ENCODE measurements at places on chromosomes 12 and 14. TPM values are rescaled to one million over a fixed set of nuclear protein-coding genes. Genes with fewer than 3 reads are reported as not detected.
A peak's percentile ranks its signal among the peaks of the same experiment; 100 is the strongest.

GRCh38 chr12:83758888-83759631, 1072.4 kb downstream of the TMTC2 start:
- no peak overlapping the region for H3K4me3 ChIP-seq
- no peaks in the 10 kb centered on the region for H3K27me3 ChIP-seq
- H3K27ac ChIP-seq: no peak overlapping the region
- DNase-seq: no peak
- H3K36me3 ChIP-seq: no peaks in the 10 kb centered on the region
- no peaks in the 10 kb centered on the region for H3K4me1 ChIP-seq

GRCh38 chr12:49979791-49980190, 7.0 kb downstream of the AQP6 start:
- H3K4me1 ChIP-seq: peaks cover 26% of the 10 kb centered on the region
- no peaks in the 10 kb centered on the region for H3K27me3 ChIP-seq
- H3K36me3 ChIP-seq: no peaks in the 10 kb centered on the region
- DNase-seq: no peak
- H3K4me3 ChIP-seq: no peak overlapping the region
- H3K27ac ChIP-seq: no peak overlapping the region

- no peaks in the 10 kb centered on the region for H3K36me3 ChIP-seq
- no peak for DNase-seq
- H3K4me1 ChIP-seq: no peaks in the 10 kb centered on the region
- H3K27ac ChIP-seq: no peak overlapping the region
- H3K27me3 ChIP-seq: no peaks in the 10 kb centered on the region
Observed at GRCh38 chr12:69064734-69065443, 131.9 kb upstream of the CPM start.

DNA sequence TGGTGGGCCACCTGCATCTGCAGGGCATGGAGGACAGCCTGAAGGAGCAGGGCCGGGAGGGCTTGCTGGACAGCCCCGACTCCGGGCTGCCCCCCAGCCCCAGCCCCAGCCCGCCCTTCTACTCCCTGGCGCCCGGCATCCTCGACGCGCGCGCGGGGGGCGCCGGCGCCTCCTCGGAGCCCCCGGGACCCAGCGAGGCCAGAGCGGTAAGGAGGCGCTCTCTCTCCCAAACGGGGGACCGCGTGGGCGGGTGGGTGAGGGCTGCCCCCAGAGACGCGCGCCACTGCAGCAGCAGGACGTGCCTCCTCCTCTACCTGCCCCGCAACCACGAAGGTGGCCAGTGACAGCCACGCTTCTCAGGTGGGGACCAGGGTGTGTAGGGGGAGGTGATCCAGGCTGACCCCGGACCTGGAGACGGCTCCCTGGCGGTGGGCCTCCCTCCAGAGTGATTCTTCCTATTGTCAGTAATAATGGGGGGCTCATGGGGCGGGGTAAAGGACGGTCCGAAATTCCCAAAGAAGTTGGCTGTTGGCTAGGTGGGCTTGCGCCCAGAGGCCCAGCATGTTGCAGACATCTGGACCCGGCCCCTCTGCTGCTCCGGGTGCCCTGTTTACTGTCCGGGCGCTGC, 652 bp downstream of the RFLNA start:
- H3K4me1 ChIP-seq: peaks cover 19% of the 10 kb centered on the region
- DNase-seq: no peak
- H3K4me3 ChIP-seq: peak overlapping the region; percentile 25
- H3K36me3 ChIP-seq: no peaks in the 10 kb centered on the region
- H3K27ac ChIP-seq: no peak overlapping the region

DNA sequence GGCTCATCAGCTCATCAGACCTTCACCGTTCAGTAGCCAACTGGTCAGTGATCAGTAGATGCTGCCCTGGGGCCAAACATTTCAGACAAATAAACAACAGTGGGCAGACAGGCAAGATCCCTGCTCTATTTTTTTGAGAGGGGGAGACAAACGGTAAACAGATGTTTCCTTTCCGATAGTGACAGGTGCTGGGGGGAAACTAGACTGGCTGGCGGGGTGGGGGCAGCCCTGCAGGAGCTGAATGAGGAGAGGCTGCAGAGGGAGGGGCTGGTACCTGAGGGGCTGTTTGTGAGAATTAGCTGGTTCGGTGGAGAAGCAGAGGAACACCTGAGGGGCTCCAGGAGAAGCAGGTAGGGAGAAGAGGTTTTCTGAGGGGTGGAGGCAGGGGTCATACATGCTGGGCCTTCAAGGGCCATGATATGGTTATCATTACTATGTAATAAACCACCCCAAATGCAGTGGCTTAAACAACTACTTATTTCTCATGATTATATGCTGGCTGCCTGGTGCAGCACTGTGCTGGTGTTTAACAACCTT, 8.2 kb upstream of the GOLGA3 start:
- H3K36me3 ChIP-seq: peaks cover 61% of the 10 kb centered on the region
- H3K4me1 ChIP-seq: no peaks in the 10 kb centered on the region
- no peak for DNase-seq
- no peak overlapping the region for H3K27ac ChIP-seq

- no peak overlapping the region for H3K4me3 ChIP-seq
- H3K27me3 ChIP-seq: no peaks in the 10 kb centered on the region
Observed at GRCh38 chr14:46352844-46353243, 298.7 kb downstream of the RPL10L start.

DNA sequence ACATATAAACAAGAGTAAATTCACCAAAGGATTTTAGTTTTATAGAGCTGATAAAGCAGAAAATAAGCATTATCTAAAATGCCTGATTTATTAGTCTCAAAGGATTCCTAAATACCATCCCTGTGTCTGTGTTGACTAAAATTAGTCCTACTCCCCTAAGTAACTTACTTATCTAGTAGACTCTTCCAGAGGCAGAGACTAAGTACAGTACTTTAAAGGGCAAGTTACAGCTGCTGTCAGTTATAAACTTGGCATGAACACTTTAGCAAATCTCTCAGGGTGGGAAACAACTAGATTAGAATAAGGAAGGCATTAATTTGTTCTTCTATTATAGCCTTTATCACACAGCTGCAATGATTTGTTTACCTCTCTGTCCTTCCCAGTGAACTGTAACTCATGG, 46.0 kb downstream of the ATP2B1 start:
- no peak for DNase-seq
- no peaks in the 10 kb centered on the region for H3K36me3 ChIP-seq
- no peaks in the 10 kb centered on the region for H3K27me3 ChIP-seq
- H3K4me3 ChIP-seq: no peak overlapping the region
- peaks cover 6% of the 10 kb centered on the region for H3K4me1 ChIP-seq

- no peak for DNase-seq
- H3K27me3 ChIP-seq: no peaks in the 10 kb centered on the region
- no peaks in the 10 kb centered on the region for H3K4me1 ChIP-seq
- H3K27ac ChIP-seq: no peak overlapping the region
- H3K4me3 ChIP-seq: no peak overlapping the region
- H3K36me3 ChIP-seq: no peaks in the 10 kb centered on the region
Observed at GRCh38 chr14:85315733-85316290, 214.1 kb upstream of the FLRT2 start.

GRCh38 chr14:77880056-77880455, 80.1 kb downstream of the ADCK1 start:
- H3K36me3 ChIP-seq: no peaks in the 10 kb centered on the region
- no peak for DNase-seq
- H3K27ac ChIP-seq: no peak overlapping the region
- no peaks in the 10 kb centered on the region for H3K4me1 ChIP-seq

GRCh38 chr12:82810568-82810967, 123.9 kb downstream of the TMTC2 start:
- no peak for DNase-seq
- H3K4me3 ChIP-seq: no peak overlapping the region
- H3K27ac ChIP-seq: no peak overlapping the region

DNA sequence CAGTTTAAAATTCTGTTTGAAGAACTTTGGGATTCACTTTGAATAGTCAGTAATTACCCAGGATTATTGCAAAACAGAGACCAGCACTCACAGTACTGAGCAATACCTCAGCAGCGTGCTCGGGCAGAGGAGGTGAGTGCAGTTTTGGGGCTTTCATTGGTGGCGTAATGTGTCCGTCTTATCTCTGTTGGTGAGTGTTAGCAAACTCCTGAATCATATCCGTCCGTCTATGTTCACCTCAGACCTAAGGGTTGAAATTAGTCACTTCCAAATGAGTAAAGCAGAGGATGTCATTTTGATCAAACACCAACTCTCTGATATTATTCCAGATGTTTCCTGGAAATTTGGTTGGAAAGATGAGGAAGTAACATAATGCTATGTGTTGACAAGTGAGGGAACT, 82.8 kb downstream of the BORCS5 start:
- no peaks in the 10 kb centered on the region for H3K36me3 ChIP-seq
- no peak overlapping the region for H3K27ac ChIP-seq
- no peaks in the 10 kb centered on the region for H3K27me3 ChIP-seq
- no peaks in the 10 kb centered on the region for H3K4me1 ChIP-seq
- H3K4me3 ChIP-seq: no peak overlapping the region

KRT74 gene
- 0.19 TPM for total RNA-seq

NOS1 gene
- total RNA-seq: 1.1 TPM

RNF212B gene
- not detected for total RNA-seq

WASHC4 gene
- 42.3 TPM for total RNA-seq

INHBC gene
- total RNA-seq: not detected

HNF1A gene
- not detected for total RNA-seq

PDE3A gene
- 0.30 TPM for total RNA-seq

KRT83 gene
- not detected for total RNA-seq

MGP gene
- total RNA-seq: 59.8 TPM

SLC17A8 gene
- not detected for total RNA-seq

GLI1 gene
- not detected for total RNA-seq

MSI1 gene
- not detected for total RNA-seq

NPFF gene
- total RNA-seq: not detected

SLC38A4 gene
- 2.3 TPM for total RNA-seq

PRICKLE1 gene
- total RNA-seq: 0.19 TPM

Measured in esophagus squamous epithelium (tissue), 5 donors.